ENCODE measurements at places on chromosomes 5 and 9.

DNA sequence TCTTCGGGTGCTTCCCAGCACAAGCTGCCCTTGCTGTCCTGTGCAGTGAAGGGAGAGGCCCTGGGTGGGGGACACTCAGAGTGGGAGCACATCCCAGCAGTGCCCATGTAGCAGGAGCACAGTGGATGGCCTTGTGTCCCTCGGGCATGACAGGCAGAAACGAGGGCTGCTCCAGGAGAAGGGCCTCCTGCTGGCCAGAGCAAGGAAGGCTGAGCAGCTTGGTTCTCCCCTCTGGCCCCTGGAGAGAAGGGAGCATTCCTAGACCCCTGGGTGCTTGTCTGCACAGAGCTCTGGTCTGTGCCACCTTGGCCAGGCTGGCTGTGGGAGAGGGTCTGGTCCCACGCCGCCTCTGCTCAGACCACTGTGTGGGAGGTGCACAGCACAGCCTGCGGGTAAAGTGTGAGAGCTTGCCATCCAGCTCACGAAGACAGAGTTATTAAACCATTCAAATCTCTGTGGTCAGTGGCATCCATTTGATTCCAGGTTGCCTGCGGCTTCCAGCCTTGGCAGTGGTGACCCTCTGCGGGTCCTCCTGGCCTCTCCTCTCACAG is 18.3 kb downstream of the FBXW5 start:
- DNase-seq: no peak

GRCh38 chr9:982394-983230 is 6.2 kb downstream of the DMRT3 start:
- DNase-seq: no peak

GRCh38 chr5:158223054-158223600 is 364.2 kb upstream of the CLINT1 start:
- DNase-seq: no peak

GRCh38 chr5:163248871-163249270 is 188.5 kb upstream of the CCNG1 start:
- DNase-seq: no peak

DNA sequence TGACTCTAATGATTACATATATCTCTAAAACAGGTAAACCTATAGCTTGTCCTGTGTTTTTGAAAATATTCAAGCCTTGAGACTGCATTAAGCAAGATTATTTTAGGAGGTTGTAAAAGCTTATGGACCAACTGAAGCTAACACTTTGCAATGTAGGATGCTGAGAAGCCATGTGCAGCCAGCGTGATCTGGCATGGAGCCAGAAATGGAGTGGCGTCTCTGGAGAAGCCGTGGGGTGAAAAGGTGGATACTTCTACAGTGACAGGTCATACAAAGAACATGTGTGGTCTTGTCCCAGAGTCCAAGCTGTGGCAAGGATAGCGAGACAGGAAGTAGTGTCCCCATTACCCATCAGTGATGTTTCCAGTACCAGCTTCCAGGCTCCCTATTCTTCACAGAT is 100.8 kb upstream of the CD180 start:
- no peak for DNase-seq

DNA sequence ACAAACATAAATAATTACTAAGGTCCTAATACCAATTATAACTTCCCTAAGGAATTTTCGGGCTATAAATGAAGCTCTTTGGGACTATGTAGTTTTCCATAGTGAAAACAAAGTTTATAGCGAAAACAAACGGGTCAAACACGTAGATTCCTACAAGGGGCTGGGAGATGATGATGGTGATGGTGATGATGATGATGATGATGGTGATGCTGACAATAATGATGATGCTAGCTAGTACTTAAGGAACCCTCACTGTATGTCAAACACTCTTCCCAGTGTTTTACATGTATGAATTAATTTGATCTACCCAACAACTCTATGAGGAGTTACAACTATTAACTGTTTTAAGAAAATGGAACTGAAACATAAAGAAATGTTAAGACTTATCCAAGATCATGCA is 63.7 kb upstream of the PIK3R1 start:
- DNase-seq: no peak

DNA sequence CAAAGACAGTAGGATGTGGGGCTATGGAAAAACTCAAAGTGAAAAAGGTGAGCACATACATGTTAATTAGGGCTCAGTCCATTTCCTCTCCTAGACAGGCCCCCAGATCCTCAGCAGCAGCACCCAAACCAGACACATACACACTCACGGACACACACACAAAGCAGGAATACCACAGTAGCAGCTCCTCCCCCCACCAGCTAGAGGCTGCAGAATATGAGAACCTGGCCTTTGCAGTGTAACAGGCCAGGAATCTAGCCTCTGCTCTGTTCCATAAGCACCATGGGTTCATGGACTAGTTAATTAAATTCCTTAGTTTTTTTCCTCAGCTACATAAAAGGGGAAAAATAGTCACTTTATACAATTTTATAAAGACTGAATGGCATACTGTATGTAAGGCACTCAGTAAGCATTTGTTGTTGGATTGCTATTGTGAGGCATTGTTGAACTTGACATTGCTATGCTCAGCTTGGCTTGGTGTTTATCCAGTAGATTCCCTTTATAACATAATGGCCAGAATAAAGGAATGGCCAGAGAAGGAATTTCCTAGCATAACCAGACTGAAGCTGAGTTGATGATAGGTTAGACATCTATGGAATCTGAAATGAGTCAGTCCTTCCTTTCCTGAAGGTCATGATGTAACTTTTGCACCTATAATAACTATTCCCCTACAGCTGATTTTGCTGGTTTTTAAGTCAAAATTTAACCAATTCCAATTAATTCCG is 186.8 kb downstream of the SEMA5A start:
- DNase-seq: no peak

GRCh38 chr5:169873642-169874041 is 106.7 kb downstream of the INSYN2B start:
- DNase-seq: no peak

DNA sequence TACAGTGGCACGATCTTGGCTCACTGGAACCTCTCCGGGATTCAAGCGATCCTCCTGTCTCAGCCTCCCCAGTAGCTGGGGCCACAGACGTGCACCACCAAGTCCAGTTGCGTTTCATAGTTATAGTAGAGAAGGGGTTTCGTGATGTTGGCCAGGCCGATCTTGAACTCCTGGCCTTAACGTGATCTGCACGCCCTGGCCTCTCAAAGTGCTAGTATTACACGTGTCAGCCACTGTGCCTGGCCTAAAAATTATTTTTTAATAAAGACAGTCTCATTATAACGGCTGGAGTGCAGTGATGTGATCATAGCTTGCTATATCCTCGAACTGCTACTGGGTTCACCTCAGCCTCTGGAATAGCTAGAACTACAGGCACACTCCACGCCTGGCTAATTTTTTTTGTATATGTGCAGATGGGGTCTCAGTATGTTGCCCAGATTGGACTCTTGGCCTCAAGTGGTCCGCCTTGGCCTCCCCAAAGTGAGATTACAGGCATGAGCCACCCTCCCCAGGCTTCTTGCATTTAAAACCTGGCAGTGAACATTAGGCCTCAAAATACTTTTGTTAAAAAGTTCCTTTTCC is 4.4 kb downstream of the NPM1 start:
- DNase-seq: no peak

- peak; percentile 36 for DNase-seq
Measured at GRCh38 chr9:90099262-90099963, 494.6 kb downstream of the GADD45G start.

DNA sequence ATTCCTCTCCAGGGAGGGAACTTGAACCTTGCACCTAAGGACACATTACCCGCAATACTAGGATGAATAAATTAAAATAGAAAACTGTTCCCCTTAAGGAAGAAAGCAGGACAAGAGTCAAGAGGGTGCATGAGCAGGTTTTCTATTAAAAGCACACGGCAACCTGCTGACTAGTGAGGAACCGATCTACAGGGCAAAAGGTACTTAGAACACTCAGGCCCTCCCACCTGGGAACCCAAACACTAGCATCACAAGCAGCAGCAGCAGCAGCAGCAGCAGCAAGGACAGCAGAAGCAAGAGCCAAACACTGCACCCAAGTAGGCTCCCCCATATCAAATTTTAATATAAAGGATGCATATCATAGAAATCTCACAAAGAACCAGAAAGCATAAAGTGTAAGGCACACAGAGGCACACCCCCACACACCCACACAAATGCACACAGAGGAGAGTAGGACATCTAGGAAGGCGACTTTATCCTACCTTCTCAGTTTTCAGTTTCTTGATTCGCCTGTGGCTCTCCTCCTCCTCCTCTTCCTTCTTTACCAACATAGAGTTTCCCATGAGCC is 2.8 kb downstream of the ZNF608 start:
- DNase-seq: no peak

DNA sequence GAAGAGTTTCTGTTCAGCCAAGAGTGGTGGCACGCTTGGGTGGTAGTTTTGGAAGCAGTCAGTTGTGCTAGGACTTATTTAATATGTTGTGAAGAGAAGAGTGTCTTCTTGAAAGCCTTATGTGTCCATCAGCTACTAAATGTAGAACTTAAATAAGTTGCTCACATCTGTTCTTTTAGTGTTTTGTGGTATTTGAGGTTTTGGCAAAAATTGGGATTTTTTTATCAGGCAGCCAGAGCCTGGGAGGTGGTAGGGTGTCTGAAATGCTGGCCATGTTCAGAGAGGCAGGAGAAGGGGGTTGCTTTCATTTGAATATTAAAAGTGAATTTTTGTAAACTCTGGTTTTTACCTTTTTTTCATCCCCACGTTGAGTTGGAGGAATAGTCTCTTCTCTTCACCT is 24.2 kb upstream of the ZBTB34 start:
- no peak for DNase-seq

DNA sequence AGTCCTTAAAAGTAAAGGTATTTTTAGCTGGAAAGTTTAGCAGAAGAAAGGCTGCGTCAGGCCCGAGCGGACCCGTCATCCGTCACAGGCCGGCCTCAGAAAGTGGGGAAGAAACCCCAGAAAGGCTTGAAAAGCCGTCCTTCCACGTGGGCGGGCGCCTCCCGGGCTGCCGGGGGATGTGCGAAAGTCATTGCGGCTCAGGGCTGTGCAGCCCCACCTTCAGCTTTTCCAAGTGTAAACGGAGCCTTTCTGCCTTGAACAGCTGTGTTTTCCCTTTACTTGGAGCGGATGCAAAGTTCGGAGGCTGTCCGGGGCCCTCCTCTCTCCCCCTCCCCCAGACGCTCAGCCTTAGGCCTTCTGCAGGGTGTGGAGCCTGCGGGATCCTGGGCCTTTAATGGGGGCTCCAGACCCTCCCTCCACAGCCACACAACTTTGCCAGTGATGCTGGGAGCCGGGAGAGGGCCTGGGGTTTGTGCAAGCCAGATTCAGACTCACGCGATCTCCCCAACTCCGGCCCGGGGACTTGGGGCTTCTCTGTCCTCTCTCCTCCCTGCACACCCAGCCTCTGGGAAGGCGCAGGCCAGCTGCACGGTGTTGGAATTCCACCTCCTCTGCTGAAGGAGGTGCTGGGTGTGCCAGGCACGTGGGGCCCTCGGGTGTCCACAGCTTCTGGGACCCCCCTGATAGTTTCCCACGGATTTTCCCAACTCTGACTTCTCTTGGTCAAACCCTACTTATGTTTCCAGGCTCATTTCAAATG is 95.5 kb upstream of the RAPGEF1 start:
- DNase-seq: no peak

GRCh38 chr9:114769624-114770023 is 36.2 kb downstream of the TNFSF15 start:
- DNase-seq: no peak

DNA sequence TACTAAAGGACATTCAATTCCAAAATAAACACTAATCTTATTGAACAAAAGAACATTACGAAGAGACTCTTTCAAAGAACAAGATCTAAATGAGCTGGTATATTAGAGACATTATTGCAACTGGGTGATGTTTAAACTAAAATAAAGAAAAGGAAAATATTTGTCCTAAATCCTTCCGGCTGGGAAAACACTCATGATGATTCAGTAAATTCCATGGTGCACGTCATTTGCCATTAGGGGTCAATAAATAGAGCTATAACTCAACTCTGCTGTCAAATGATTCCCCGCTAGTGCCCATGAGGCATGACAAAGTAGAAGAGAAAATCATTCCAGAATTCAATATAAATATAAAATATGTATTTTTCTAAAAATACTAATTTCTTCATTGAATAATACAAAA is 565.5 kb upstream of the TUSC1 start:
- DNase-seq: no peak

DNA sequence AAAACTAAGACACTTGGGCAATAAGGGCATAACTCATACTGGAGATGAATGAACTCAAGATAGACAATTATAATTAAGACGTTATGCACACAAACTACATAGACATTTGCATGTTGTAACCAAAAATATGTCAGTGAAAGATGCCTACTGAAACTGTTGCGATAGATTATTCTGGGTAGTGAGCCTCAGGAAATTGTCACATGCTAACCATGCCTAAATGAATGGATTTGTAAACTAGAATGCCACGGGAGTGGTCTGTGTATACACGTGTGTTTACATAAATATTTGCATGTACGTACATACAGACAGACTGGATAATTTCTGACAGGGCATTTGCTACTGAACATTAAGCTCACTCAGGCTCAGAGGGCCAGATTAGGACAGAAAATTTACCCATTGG is 1.2 kb downstream of the NIPSNAP3B start:
- DNase-seq: no peak

GRCh38 chr9:9498128-9498527 is 1114.7 kb downstream of the PTPRD start:
- no peak for DNase-seq

DNA sequence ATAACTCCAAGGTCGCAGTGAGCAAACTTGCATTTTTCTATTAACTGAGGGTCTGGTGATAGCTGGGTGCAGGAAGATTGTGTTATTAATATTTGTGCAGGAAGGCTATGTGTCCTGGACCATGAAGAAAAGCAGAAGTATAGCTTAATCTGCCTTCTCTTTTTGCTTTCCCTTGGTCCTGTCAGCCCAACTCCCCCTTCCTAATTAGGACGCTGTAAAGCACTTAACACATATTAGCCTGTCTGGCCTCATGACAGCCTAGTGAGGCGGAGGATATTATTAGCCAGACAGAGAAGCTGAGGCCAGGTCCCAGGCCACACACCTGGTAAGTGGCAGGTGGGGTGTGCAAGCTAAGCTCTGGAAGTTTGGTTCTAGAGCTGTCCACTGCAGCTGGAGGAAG is 29.5 kb downstream of the SLC46A2 start:
- DNase-seq: no peak

GRCh38 chr9:13267743-13268142 is 11.7 kb downstream of the MPDZ start:
- DNase-seq: no peak

- DNase-seq: no peak
Measured at GRCh38 chr5:61953913-61954312, 352.1 kb upstream of the KIF2A start.

All from Jurkat, Clone E6-1 (cell line).